ENCODE measurements at places on chromosomes 3 and 15.

DNA sequence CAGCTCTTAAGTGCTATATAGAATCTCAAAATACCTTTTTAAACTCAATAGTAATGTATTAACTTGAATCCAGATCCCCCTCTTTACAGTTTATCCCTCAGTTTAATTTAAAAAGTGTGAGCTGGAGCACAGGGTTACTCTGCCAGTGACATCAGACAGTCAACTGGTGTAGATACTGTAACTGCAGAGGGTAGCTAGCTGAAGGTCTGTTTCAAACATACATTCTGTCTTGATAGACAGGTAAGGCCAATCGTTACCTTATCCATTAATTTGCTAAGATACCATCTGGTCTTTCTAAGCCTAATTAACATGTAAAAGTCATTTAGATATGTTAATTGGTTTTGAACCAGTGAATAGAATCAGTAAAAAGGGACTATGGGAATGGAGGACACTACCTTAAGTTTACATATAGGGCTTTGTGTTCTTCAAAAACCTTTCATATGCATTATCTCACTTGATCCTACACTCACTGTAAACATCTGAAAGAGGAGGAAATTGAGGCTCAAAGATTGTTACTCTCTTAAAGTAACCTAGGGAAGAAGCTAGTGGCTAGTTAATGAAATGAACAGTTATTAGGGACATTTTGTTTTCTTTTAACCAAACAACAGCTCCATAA, 59.5 kb upstream of the TSPAN3 start:
- DNase-seq: no peak

DNA sequence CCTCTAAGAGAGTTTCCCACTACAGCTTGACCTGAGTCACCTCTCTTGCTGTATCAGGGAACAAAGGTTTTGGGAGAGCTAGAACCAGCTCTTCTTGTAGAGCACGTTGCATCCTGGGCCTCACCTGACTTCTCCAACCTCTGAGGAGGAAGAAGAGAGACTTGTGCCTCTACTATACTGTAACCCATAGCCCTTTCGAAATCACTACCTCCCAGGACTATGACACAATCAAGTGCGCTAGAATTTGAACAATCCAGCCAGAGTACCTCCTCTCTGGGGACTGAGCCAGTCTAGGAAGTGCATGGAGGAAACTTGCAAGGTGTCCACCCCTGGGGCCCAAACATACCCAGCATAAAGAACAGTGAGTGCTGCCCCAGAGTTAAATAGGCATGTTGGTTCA, 192.8 kb upstream of the BHLHE40 start:
- no peak for DNase-seq

DNA sequence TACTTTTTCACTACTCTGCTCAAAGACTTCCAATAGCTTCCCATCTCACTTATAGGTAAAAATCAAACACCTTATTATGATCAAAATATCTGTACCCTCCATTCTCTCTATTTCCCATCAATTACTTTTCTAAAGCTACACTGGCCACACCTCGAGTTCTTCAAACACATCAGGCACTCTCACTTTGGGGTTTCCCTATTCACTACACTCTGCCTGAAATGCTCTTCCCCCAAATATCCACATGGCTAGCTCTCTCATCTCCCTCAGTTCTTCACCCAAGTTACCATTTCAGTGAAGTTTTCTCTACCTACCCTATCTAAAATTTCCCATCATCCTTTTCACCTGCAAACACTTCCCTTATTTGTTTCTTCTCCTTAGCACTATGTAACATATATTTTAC, 14.8 kb downstream of the UBE3A start:
- no peak for DNase-seq

- DNase-seq: no peak
Measured at GRCh38 chr3:25748189-25748588, 35.1 kb downstream of the NGLY1 start.

- DNase-seq: no peak
Measured at GRCh38 chr15:37053166-37053565, 47.2 kb downstream of the MEIS2 start.

GRCh38 chr3:34319881-34320280, 521.5 kb downstream of the PDCD6IP start:
- DNase-seq: no peak
